ENCODE measurements at places on chromosomes 2 and 18.

- DNase-seq, result no peak
These were observed 286.1 kb upstream of the SIX3 start for GRCh38 chr2:44655401-44655864.

DNA sequence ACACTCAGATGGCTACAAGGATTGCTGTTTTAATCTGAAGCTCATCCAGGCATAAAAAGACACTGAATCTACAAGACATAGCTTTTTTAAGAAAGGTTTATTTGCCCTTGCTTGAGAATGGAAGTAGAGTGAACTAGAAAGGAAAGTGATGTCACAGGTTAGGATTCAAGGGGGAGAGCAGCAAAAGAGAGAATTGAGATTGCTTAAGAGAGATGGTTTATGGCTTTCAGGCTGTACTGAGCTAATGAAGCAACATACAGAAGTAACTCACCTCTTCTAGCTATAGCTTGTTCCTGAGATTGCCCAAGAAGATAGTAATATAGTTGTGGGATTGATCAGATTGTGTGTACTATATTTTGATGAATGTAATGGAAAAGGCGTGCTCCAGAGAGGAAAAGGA, 26.1 kb upstream of the ACVR2A start:
- no peak for DNase-seq

DNA sequence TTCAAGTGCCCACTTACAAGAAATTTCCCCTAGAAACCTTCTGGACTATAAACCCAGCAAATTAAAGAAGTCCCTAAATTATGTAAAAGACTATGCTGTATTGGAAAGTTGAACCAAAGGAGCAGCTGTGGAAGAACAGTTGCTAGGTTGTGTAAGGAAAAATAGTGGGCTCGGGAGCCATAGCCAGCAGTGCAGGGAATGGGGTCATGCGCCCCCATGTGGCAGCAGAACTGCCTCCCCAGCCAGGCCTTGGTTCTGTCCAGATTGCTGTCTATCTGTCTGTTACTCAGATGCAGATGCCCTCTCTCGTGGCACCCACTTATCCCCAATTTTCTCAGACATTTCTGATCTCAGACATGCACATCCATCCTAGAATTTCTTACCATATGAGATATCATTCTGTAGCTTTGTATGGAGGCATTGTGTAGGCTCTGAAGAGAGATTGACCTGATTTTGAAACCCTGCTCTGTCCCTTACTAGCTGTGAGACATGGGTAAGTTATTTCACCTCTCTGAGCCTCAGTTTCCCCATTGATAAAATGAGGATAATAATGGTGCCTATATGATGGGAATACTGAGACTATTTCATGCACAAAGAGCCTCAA, 258.3 kb downstream of the SS18 start:
- peak; percentile 38 for DNase-seq

GRCh38 chr2:26807788-26808460, 22.1 kb downstream of the CENPA start:
- no peak for DNase-seq

DNA sequence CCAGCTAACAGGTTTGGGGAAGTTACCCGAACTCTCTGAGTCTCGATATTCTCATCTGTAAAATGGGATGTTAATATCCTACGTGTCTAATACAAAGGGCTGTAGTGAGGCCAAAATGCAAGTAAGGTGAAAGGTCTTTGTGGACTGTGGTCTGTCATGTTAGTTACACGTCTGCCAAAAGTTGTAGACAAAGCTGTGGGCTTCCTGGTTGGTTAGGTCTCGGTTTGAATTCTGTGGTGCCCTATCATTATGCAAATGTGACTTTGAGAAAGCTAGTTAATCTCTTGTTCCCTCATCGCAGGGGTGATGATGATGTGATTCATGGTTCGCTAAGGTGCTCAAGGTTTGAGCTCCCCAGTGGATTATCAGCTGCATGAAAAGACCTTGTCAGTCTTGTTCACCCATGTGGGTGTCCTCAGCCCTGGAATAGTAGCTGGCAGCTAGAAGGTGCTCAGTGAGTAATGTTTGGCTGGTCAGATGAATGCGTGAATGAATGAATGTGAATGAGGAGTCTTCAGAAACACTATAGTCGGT, 23.1 kb downstream of the TRIB2 start:
- no peak for DNase-seq

- DNase-seq, result no peak
These were observed 1537.7 kb downstream of the LRP1B start for GRCh38 chr2:140593132-140593531.

- DNase-seq, result no peak
These were observed 300.0 kb upstream of the PIK3C3 start for GRCh38 chr18:41655074-41655473.

- no peak for DNase-seq
These were observed 106.9 kb upstream of the RGPD4 start for GRCh38 chr2:107719836-107720235.

- DNase-seq, result no peak
These were observed 765.8 kb downstream of the METTL4 start for GRCh38 chr18:1805521-1805920.

DNA sequence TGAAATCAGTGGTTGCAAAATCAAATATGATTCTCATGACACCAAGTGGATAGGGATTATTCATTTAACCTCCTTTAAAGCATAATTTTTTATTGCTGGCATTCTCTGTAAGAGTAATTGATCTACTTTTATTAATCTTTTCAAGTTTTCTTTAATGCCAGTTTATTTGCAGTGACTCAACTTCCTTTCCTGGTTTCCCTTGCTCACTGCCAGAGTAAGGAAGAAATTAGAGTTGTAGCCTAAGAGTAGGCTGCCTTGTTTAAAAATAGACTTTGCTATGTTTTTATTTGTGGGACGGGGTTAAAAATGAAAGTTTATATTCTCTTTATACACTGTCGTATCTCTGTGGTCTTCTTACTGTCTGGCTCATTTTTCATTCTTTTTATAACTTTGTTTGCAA, 148.6 kb downstream of the WDR7 start:
- DNase-seq, result no peak

DNA sequence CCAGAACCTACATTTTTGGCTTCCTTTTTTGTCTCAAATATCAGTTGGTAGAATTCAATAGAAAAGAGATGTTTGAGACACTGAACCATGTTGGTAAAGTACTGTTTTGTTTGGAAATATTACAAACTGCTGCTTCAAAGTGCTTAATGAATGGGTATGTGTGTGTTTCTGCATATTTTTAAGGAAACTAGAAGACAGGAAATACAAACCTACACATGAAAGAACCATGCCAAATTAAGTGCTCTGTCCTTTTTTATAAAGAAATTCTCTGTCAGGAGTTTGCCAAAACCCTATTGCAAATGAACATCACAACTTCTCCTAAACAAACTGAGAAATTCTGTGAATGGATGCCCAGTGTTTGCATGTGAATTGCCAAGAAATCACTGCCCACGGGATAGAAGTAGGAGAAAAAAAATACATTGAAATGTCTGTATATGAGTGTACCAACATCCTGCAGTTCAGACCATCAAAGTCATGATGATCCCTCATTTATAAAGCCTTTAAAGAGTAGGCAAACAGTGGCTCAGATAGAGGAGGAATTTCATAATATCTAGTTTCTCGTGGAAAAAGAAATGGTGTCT, 69.6 kb upstream of the RND3 start:
- DNase-seq, result no peak
